ENCODE measurements at places on chromosomes 16 and 17.
A peak's percentile ranks its signal among the peaks of the same experiment; 100 is the strongest.

GRCh38 chr16:62261760-62262159 is 225.5 kb upstream of the CDH8 start:
- no peak for DNase-seq

DNA sequence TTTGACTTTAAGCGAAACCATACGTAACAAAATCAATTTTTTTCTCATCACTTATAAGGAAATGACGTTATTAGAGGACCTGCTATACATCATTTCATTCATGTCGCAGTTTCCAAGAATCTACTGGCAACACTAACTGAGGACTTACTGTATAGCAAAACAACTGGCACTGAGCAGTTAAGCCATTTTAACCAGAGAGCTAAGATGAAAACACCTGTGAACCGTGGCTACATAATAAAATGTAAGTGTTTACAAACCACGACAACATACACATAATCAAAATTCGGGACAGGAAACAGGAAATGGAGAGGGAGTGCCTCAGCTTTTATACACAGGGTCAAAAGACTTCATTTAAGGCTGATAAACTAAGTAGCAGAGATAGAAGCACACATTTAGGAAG is 29.5 kb downstream of the METTL16 start:
- DNase-seq: no peak

GRCh38 chr17:48441231-48441711 is 11.3 kb upstream of the SKAP1 start:
- no peak for DNase-seq

DNA sequence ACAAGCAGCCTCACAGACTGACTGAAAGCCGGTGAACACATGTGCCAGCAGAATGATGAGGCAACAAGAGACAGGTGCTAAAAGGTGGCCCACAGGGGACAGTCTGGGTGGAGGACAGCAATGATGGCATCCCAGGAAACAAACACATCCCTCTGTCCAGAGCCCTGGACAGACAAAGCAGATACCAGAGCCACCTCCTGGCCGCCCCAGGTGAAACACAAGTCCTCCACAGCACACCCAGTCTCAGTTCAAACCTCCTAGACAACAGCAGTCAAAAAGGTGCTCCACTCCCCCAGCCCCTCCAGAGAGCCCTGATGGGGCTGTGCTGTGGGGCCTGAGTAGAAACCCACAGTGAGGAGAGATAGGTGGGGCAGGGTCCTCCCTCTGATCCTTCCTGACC is 20.3 kb upstream of the CDH5 start:
- DNase-seq: no peak

- no peak for DNase-seq
These were observed 197.1 kb upstream of the RPL38 start for GRCh38 chr17:74006371-74006770.

DNA sequence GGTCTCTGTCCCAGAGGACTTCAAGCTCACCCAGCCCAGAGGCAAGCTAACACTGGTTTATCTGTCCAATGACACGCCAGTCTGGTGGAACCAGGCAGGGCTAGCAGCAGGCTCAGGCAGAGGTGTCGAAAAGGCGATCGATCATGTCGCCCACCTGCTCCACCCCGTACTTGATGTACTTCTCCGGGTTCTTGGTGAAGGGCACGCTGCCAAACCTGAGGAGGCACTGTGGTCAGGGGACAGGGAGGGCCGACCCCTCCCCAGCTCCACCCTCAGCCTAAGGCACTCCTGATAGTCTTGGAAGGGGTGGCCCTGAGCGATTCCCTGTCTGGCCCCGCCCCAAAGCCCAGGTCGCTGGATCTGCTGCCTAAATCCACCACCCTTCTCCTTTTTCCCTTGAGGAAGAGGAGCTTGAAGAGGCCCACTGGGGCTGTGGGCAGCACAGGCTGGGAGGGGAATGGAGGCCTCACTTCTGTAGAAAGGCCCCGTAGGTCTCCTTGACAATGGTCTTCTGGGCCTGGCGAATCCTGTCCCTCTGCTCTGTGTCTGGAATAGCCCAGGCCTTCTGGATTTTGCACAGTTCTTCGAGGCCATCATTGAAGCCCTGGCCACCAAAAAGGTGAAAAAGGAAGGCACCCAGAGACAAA is 4.7 kb downstream of the ZACN start:
- DNase-seq: no peak

- no peak for DNase-seq
These were observed 58.2 kb downstream of the TK2 start for GRCh38 chr16:66491716-66492064.

- peak; percentile 79 for DNase-seq
These were observed 19.6 kb upstream of the KANSL1 start for GRCh38 chr17:46212634-46213435.

GRCh38 chr17:2043785-2044184 is 2.0 kb downstream of the OVCA2 start:
- no peak for DNase-seq

GRCh38 chr17:78127888-78128550 is 536 bp downstream of the TMC6 start:
- DNase-seq: no peak

DNA sequence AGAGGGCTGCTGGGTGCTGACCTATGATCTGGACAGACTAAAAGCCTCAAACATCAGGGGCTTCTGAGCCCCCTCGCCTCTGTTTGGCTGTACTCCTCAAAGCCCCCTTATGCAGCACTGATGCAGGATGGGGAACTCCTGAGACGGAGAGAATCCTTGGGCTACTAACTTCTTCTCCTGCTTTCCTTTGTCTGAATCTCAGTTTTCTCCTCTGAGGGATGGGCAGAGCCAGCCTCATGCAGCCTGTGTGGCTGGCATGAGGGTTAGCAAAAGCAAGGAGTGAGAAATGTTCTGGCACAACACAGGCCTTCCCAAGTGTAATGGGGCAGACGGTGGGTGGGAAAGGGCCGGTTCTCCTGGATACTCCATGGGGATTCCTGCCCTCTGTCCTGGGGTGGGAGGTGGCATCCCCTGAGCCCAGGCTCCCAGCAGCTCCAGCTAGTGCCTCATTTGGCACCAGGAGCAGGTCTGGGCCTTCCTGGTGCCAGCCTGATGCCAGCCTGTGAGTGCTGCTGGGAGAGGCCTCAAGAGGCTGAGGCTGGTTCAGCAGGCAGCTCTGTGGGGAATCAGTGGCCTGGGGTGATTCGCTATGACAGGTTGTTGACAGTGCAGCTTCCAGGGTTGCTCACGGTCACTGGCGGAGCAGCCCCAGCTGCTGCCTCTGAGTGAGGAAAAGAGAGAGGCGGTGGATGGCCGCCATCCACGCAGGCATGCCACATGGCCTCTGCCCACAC is 4.0 kb upstream of the BRD7 start:
- DNase-seq: peak; percentile 49

- DNase-seq: no peak
These were observed 416 bp downstream of the RNF43 start for GRCh38 chr17:58416937-58417299.

GRCh38 chr16:11603331-11603750 is 16.6 kb upstream of the LITAF start:
- no peak for DNase-seq

DNA sequence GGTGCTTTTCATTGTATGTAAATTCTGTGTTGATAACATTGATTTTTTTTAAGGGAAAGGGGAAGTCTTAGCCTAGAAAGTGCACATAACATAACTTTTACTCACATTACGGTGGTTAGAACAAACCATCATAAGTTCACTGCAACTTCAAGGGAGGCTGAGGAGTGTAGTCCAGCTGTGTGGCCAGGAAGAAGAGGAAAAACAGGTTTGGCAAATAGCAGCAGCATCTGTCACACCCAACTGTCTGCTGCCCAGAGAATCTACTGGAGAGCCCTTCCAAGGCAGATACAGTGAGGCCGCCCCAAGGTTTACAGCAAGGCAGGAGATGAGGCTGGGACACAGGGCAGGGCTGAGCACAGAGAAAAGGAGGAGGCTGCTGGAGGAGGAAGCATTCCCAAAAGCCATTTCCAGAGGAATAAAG is 60.6 kb downstream of the AIPL1 start:
- no peak for DNase-seq

DNA sequence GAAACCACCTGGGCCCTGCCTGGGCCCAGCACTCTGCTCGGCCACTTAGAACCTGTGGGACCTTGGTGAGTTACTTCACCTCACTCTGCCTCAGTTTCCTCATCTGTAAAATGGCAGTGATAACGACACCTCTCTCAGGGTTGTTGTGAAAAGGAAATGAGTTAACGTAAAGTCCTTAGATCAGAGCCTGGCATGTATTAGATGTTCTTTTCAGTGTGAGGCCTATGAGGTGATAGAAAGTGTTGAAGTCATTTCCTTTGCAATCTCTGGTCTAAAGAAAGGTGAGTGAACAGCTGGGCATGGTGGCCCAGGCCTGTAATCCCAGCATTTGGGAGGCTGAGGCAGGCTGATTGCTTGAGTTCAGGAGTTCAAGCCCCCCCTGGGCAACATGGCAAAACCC is 51.7 kb upstream of the LGALS9 start:
- no peak for DNase-seq

DNA sequence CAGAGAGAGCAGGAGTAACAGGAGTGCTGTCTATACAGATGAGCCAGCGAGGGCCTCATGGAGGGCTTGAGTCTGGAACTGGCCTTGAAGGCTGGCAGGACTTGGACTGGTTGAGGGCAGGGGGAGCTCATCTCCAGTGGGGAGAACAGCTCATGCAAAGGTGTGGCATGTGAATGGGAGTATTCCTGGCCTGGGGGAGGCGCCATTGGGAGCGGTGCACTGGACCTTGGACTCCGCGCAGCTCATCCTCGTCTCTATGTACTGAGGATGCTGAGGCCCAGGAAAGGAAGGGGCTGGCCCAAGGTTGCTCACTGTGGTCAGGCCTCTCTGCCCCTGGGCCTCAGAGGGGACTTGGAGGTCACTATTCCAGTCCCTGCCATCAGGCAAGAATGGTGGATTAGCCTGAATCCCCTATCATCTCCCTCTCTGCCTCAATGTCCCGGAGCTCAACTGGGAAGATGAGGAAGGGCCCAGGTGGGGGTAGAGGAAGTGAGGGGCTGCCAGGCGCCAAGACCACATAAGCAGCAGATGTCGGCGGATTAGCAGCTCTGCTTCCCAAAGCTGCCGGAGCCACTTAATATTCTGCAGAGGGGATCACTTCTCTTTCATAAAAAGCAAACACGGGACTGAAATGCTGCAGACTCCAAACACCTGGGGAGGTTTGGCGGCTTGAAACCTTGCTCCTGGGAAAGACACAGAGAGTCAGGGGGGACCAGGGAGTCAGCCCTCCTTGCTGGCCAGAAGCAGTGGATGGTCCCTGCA is 88.9 kb downstream of the SDK2 start:
- no peak for DNase-seq

DNA sequence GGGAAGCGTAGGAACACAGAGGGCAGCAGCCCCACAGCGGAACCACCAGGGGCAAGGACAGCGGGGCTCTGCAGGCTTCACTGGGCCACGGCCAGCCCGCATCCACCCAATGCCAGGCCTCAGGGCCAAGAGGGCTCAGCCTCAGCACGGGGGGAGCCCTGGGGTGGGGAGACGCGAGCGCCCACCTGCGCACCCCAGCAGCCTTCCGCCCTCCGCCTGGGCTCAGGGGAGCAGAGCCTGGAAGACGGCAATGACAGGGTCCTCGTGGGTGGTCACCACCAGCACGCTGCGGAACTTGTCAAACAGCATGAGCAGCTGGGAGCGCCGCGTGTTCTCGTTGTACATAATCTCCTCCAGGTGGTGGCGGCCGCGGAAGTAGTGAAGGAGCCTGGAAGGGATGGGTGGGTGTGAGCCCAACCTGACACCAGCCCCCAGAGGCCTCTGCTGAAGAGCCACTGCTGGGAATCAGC is 8.5 kb downstream of the MPG start:
- no peak for DNase-seq

DNA sequence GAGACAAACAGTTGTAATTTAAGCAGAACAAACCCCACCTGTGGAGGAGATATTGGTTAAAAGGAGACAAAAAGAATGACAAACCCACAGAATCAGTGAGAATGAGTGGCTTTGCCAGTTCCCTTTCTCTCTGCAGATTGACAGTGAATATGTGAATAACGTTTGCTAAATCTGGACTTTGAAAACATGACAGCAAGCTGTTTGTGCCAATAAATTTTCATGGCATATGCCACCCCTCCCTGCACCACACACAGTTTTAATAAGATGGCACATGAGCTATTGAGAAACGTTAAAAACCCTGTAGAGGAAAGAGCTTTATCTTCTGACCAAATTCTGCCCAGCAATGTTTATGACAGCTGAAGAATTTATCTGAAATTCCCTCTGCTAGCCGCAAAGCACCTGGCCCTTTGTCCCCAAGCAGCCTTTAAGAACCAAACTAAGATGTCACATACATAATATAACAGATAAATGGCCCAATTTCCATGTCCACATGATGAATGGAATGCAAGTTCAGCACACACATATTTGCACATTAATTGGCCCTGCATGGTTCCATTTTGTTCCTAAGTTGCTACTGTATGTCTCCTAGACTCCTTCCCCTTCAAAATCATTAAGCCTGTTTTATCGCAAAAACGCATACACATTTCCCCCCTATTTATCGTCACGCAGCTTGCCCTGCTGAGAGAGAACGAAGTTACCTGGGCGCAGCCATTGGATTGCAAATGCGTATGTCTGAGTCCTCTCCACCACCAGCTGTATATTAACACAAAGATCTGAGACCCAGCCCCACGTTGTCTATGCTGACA is 773.5 kb upstream of the EEF2KMT start:
- DNase-seq: no peak

DNA sequence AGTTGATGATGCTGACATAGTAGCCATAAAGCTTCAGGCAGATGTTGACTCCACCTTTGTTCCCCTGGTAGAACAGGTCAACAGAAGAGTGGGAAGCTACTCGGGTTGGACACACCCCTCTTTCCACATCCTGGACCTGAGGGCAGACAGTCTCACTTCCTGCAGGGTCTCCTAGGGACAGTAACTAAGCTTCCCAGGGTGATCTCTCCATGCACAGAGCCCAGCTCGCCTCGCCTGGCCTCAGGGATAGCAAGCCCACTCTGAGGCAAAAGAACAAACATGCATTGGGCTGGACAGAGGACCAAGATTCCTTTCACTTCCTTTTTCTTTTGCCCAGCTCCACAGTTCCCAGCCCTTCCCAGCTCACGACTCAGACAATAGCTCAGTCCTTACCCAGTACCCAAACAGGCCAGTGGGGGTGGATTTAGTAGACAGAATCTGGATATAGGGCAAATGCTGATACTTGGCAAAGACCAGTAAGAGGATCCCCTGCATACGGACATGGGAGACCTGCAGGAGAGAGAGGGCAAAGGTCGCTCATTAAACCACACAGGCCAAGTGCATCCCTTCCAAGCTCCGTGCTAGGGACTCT is 7.0 kb downstream of the INPP5K start:
- DNase-seq: no peak

- DNase-seq: no peak
These were observed 99.7 kb downstream of the VPS53 start for GRCh38 chr17:614653-615546.

GRCh38 chr16:29702269-29702668 is 23.3 kb downstream of the QPRT start:
- no peak for DNase-seq

DNA sequence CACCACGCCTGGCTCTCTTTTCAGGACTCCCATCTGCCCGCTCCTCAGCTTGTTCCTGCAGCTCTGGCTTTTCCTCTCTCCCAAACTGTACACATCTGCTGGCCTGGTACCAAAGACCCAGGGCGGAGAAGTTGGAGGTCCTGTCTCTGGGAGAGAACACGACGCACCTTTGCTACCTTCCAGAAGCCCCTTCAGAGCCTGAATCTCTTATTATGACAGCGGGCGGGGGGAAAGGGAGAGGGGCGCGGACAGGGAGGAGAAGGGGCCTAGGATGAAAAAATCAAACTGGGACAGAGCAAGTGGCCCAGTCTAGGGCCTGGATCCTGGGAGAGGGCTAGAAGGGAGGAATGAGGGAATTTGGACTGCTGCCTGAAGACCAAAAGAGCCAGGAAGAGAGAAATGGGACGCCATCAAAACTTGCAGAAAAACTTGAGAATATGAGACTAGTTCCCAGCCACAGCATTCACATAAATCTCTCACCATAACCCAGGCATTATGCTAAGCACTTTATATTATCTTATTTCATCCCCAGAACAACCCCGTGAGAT is 2.5 kb upstream of the PER1 start:
- no peak for DNase-seq
